Activated CD8-positive, alpha-beta memory T cell treated with anti-CD3 and anti-CD28 coated beads for 24 hours (primary cell): ENCODE measurements at places on chromosomes 2 and 18.

DNA sequence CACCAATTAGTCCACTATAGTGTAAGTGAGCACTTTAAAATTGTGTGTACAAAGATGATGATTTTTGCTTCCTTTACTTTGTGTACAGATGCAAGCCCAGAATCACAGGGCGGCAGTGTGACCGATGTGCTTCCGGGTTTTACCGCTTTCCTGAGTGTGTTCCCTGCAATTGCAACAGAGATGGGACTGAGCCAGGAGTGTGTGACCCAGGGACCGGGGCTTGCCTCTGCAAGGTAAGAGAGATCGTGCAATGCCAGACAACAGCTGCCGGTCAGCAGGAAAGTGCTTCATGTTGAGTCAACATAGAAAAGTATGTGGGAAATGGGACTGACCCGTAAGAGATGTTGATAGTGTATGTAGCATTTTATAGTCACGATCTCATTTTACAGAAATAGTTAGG lies 156.8 kb upstream of the TTC39C start:
- DNase-seq = no peak

DNA sequence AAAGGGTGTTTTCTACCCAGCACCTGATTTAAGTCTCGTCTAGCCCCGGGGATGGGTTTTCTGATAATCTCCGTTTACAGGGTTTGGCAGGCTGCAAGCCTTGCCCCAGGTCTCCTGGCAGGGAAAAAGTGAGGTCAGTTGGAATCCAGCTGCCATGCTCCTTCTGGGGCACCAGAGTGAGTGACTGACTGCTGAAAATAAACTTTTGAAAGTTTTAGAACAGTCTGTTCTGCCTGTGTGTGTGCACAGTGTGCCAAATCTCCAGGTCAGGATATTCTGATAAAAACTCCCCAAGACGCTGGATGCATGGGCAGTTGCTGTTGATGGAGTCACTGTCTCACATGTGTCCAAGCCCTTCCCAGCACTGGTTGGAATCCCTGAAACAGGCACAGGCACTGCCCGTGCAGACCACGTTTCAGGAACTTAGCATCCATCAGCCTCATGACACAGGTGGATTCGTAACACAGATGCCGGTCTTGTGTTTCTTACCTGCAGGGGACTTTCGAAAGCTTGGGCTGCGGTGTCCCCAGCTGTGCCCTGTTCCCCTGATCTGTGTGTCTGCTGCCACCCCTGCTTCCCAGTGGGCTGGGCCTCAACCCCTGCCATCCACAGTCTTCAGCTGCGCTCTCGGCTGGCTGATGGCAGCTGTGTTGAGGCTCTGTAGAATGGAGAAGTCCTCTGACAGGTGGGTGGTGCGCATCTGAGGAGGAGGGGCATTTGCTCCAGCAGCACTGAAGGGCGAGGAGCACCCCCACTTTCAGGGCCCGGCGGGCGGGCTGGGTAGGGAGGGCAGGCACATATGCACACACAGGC lies 65.0 kb downstream of the SH3RF3 start:
- peak; percentile 49 for DNase-seq

GRCh38 chr2:240701091-240701735 lies 9.5 kb downstream of the AQP12A start:
- no peak for DNase-seq

DNA sequence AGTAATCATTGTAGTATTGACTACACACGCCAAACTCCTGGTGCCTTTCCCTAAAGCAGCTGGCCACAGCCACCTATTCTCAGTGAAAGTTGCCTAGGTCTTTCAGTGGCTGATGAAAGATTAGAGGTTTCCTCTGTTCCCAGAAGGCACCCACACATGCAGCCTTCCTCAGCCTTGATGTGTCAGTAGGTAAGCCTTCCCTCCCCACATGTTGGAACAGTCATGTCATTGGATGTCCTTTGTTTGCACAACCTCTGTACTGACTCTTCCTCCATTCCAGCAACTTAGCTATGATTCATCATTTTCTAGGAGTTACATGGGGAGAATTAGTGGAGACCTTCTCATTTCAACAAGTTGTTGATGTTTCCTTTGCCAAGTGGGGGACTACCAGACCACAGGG lies 630.8 kb upstream of the SLC39A10 start:
- DNase-seq = no peak

GRCh38 chr2:12341920-12342319 lies 374.8 kb upstream of the TRIB2 start:
- no peak for DNase-seq
